Stimulated activated CD4-positive, alpha-beta T cell treated with anti-CD3 and anti-CD28 coated beads, Interleukin-12 subunit alpha, Interleukin-12 subunit beta, amount 100 ng/mL, for 48 hours (primary cell): ENCODE measurements at places on chromosomes 6 and 20.

GRCh38 chr20:14360416-14360815, 23.0 kb upstream of the FLRT3 start:
- no peak for DNase-seq

DNA sequence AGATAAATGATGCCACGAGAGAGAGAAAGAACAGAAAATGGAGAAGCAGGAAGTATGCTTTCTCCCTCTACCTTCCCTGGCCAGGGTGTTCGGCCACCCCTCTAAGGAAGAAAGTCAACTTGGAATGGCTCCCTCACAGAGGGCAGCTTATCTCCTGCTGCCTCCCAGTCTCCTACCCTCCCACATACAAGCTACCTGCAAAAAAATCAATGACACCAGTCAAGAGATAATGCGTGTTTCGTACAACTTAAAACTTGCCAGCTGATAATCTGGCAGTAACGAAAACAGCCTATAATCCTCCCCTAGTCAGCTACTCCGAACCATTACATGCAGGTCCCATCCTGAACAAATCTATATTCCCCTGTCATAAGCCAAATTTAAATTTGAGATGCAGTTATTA, 61.7 kb downstream of the BTBD9 start:
- no peak for DNase-seq

GRCh38 chr6:1491591-1492319, 102.4 kb downstream of the FOXF2 start:
- DNase-seq = no peak

DNA sequence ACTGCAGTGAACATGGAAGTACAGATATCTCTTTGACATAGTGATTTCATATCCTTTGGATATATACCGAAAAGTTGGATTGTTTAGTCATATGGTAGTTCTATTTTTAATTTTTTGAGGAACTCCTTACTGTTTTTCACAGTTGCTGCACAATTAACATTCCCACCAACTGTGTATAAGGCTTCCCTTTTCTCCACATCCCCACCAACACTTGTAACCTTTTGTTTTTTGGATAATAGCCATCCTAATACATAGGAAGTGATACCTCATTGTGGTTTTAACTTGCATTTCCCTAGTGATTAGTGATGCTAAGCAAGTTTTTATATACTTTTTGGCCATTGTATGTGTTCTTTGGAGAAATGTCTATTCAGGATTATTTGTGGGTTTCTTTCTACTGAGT, 45.1 kb upstream of the TENT5A start:
- DNase-seq = no peak

DNA sequence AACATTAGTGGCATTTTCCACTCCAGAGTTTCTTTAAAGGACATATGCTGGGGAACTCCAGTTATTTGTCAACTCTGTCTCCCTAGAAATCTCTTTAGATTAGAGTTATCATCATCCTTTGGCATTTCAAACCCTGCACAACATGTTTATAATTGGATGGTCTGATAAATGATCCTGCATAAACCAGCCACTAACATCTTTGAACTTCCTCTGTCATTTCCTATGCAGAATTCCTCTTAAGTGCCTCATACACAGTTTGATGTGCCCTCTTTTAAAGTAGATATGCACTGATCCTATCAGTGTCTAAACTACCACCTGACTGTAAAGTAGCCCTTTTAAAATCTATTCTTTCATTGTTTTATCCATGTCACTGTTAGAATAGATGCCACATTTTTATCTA, 306.3 kb upstream of the IRAK1BP1 start:
- no peak for DNase-seq
